ENCODE measurements at places on chromosomes 3 and 15.

DNA sequence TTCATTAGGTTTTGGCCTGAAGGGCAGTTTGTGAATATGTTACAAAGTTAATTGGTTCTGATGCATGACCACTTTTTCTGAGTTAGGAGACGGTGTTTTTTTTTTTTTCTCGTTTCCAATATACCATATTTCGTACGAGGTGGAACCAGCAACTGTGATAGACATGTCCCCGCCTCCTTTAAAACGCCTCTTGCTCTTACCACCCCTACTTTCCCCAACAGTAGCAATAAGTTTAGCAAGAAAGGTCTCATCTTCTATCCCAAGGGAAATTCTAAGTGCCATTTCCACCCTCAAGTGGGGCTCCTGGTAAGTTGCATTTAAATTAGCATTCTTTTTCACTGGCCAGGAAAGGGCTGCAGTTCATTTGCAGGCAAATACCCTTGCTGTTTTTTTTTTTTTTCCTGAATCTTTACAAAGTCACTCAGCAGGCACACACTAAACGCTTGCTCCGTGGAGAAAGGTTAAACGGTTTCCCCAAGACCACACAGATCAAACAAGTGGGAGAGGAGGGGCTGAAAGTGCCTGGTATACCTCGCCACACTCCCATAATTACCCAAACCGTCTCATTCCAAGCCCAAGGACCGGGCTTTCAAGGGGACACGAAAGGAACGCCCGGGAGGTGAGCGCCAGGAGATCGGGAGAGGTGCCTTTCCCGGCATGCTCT is 39.5 kb upstream of the MGA start:
- DNase-seq = no peak

DNA sequence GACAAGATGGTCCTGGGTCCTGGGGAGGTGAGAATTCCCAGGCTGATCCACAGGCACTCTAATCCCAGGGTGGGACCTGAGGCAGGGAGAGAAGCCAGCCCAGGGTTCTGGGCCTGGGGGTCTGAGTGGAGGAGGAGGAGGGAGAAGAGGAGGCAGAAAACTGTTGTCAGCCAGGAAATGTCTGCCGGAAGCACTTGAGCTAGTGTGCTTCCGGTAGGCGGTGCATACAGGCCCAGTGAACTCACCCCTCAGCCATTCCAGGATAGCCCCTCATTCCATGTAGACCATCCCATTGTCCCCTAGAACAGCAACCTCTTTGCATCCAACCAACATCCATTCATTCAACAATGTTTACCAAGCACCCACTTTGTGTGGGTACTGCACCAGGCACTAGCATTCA is 47.9 kb upstream of the LCTL start:
- DNase-seq = no peak

- DNase-seq = no peak
These were observed 437.5 kb downstream of the IGSF11 start for GRCh38 chr3:118597184-118597583.

DNA sequence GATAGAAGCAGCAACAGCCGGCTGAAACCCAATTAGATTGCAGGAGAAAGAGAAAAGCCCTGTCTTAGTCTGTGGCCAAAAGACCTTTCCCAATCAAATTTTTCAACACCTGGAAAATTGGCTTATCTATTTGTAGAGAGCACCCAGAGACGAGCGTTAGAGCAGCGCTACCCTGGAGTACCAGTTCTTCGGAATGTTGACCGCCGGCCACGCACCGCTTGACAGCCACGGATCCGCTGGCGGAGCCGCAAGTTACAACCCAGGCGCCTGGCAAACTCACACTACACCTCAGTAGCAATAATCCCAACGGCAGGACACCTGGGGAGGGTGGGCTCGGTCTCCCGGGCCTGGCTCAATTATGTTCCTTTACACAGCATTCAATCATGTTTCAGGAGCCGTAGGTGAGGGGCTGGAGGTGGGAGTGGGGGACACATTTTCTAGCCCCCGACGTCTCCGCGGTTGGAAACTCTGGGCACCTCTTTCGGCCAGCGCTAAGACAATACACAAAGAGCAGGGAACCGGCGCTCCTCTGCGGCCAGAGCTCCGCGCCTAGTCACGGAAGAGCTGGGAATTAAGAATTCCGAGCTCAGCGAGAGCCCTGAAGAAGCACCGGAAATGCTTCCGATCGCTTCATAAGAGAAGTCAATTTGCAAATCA is 1.2 kb downstream of the MB21D2 start:
- no peak for DNase-seq

DNA sequence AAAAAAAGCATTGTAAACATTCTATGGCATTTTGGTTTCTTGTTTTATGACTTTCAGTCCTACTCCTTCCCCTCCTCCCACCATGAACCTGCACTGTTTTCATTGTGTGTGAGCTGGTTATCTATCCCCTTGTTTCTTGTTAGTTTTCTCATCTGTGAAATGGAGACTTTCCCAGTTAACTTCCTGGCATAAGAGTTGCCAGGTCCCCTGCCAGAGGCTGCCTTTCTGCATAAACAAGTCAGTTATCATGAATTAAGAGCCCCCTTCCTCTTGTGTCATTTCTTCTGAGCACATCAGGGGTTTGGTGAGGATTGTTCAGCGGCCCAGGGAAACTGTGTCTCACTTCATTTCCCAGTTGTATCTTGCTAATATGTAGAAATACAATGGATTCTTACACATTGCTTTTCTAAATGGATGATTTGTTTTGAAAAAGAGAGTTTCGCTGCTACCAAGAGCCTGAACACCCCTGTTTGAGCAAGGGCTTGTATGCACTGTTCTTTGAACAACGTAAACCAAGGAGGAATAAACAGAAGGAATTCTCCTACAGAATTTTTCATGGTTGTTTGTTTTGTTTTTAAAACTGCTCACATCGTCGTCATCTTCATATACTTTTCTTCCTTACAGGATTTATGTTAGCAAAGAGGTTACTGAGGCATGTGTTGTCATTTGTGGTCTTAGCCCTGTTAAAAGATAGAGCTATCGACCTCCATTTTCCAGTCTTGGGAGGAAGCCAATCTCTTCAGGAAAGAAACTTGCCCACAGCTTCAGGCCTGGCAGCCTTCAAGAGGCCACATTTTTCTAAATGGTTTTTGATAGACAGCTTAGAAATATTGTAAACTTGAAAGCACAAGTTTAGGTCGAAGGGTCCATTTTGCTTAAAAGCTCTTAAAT is 144.6 kb upstream of the IL12A start:
- no peak for DNase-seq

GRCh38 chr3:136637176-136637575 is 115.0 kb downstream of the STAG1 start:
- DNase-seq = no peak

All from suppressor macrophage treated with lipopolysaccharide for 4 hours (primary cell).